ENCODE measurements at places on chromosomes 1 and 21.

DNA sequence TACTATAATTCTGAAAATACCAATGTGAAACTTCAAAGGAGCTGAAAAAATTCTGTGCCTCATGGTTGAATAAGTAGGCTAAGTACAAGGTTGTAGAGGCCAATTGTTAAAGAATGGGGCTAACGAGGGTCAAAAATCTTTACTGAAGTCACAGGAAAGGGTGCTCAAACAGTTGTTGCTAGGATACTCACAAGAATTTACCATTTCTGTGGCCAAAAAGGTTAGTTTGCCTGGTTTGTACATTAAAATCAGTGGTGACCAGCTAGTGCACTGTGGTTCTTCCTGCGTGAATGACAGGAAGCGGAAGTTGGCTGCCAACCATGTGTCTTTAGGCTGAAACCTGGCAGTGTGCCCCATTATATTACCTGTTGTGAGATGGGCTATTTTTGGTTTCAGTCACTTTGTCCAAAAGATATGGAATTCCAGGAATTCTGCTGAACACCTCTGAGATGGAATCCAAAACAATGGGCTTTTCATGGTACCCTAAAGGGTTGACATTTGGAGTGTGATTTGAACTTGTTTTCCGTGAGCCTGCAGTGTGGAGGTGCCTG, 13.5 kb downstream of the MAP3K21 start:
- no peak for DNase-seq

- peak; percentile 71 for DNase-seq
Measured at GRCh38 chr1:93021539-93022134, 57.4 kb upstream of the MTF2 start.

GRCh38 chr1:167937709-167938010, 788 bp upstream of the MPC2 start:
- DNase-seq: no peak

- DNase-seq: no peak
Measured at GRCh38 chr1:70819785-70820184, 227.8 kb downstream of the PTGER3 start.

- no peak for DNase-seq
Measured at GRCh38 chr1:212675675-212676074, 24.0 kb downstream of the BATF3 start.

- DNase-seq: peak; percentile 8
Measured at GRCh38 chr1:44616991-44617702, 57.1 kb downstream of the TMEM53 start.

DNA sequence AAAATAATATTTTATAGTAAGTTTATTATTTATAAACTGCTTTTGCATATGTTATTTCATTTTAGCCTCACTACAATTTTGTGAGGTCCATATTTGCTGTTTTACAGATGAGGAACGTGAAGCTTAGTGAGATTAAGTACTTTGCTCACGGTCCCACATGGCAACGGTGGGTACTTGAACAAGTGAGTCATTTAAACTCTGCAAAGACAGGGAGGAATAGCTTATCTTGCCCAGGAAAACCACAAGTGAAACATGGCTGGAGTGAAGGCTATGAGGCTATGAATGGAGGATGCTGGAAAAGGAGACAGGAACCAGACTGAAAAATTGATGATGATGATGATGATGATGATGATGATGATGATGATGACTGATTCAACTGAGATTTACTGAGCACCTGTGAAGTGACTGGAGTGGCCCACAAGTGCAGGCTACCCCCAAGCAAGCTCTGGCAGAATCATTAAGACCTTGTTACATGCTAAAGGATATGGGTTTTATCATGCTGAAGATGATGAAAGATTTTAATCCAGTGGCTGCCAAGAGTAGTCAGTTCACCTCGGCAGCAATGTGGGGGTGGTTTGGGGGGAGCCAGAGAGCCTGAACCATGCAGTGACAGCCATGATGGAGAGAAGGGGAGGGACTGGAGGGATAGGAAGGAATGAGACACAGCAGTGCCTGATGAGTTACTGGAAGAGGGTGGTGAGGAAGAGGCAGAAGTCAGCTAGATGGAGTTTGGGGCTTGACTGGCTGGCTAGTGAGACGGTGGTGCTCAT, 1.4 kb upstream of the ABCA4 start:
- peak; percentile 78 for DNase-seq

- no peak for DNase-seq
Measured at GRCh38 chr1:72066431-72066830, 215.9 kb downstream of the NEGR1 start.

DNA sequence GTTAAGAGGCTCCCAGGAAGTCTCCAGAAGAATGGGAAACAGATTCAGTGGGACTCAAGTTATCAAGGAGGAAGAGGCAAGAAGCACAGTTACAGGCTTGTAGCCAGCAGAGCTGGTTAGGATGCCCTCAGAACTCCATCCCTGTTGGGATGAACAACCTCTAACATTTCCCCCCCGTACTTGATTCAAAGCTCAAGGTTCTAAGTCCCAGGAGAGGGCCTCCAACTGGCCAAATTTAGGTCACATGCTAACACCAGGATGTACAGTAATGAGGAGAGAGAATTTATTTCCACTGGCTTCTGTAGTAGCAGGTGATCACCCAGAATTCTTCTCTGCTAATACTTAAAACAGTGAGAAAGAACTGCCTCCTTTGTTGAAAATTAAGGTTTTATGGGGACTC, 22.3 kb upstream of the HSPA13 start:
- DNase-seq: no peak

DNA sequence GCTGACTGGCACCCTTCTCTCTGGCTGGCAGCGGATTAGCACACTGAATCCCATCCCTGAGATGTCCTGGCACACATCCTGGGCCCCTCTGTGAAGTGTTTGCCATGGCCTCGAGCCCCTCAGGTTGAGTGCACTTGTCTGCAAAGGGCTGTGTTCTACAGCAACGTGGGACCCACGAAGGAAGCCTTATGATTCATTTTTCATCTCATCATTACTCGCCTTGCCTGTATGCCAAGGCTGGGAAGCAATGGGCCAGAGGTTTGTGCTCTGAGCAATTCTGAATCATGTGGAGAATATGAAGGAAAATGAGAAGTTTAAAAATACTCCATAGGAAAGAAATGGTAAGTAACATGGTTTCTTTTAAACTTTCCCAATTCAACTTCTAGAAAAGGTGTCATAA, 124.8 kb upstream of the LMO4 start:
- peak; percentile 13 for DNase-seq

DNA sequence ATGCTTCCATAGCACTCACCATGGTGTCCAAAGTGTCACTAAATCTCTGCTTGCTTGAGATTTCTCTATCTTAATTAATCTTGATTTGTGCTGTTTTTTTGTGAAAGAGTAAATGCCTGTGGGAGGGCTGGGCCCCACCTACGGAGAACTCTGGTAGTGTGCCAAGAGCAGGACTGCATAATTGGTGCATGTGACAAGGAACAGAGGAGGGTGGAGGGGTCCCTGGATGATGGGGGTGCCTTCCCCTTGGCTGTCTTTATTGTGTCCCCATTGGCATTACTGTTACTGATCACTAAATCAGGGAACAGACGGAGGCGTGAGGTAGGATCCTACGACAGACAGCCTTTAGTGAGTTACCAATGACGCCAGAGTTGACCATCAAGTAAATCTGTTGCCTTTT, 223.4 kb downstream of the DISC1 start:
- DNase-seq: no peak

DNA sequence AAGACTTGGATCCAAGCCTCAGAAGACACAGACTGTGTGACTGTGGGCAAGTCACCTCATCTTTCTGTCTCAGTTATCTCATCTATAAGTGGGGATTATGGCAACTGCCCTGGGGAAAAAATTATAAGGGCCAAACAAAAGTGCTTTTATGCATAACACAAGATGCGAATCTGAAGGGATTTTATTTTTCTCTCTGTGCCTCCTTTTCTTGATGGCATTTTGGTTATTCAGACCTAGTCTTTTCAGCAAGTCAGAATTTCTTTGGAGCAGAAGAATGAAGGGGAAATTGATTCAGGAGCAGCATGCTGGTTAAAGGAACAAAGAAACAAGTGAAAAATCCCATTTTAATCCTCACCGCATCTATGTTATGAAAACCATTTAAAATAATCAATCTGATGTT, 86.9 kb downstream of the PBX1 start:
- no peak for DNase-seq

DNA sequence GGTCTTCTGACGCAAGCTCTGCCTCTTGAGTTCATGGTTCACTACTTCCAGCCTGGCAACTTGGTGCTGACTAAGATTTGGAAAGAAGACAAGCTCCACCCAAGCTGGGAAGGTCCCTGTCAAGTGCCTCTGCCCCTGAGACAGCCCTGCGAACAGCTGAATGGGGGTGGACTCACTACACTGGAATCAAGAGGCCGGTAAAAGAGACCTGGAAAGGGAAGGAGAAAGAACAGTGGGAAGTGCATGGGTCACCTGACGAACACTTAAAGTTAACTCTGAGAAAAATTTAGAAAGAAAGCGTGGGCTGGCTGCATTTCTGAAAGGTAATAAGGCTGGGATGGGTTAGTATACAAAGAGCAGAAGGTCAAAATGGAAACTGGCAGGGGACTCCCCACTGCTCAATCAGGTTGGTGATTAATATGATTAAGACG, 26.1 kb upstream of the ZNF496 start:
- peak; percentile 81 for DNase-seq

- no peak for DNase-seq
Measured at GRCh38 chr1:22413799-22414198, 37.9 kb upstream of the ZBTB40 start.

- DNase-seq: no peak
Measured at GRCh38 chr1:174775621-174776020, 224.1 kb upstream of the CACYBP start.

DNA sequence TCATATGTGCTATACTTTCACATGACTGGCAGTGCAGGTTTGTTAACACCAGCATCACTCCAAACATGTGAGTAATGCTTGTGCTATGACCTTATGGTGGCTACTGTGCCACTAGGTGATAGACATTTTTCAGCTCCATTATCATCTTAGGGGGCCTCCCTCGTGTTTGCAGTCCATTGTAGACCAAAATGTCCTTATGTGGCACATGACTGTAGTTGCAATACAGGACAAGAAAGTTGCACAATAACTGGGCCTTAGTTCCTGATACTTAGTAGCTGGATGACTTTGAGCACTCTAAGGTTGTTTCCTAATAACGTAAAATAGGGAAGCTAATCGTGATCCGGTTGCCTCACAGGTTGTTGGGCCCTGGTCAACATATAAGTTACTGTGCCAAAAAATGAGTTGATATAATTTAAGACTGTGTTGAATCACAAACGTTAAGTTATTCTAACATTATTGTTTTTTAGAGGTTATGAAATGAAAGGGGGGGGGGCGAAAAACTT, 511 bp upstream of the SNX27 start:
- DNase-seq: peak; percentile 91

- DNase-seq: no peak
Measured at GRCh38 chr1:25023826-25024225, 93.8 kb upstream of the RUNX3 start.

Measured in fibroblast of pulmonary artery (primary cell).